ENCODE measurements at places on chromosomes 16 and 17.
A peak's percentile ranks its signal among the peaks of the same experiment; 100 is the strongest.

- DNase-seq: no peak
These were observed 10.0 kb downstream of the C16orf96 start for GRCh38 chr16:4566144-4566543.

GRCh38 chr16:75012380-75013081 is 13.7 kb downstream of the ZNRF1 start:
- no peak for DNase-seq

- no peak for DNase-seq
These were observed 8.1 kb upstream of the PPP1R27 start for GRCh38 chr17:81842725-81843504.

- DNase-seq: no peak
These were observed 355.6 kb downstream of the SEC14L1 start for GRCh38 chr17:77496401-77496801.

GRCh38 chr17:1750628-1751027 is 8.0 kb downstream of the SERPINF2 start:
- DNase-seq: no peak

DNA sequence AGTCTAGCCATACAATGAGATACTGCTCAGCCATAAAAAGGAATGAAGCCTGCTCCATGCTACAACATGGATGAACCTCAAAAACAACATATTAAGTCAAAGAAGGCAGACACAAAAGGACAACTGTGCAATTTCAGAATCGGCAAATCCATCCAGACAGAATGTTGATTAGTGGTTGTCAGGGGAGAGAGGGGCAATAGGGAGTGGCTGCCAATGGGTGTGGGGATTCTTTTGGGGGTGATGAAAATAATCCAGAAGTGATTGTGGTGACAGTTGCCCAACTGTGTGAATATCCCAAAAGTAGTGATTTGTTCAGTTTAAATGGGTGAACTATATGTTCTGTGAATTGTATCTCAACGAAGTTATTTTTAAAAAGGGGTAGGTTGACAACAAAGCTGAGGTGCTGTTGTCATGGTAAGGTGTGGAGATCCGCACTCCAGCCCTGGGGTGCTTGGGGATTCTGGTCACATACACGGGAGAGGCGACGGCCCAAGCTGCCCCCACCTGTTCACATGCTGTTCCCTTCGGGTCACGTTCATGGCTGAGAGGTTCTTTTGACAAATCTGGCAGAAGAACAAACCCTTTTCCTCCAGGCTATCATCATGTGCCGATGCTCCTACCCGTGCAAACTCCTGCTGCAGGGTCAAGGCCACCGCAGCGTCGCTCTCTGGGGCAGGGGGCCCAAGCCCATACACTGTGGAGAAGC is 9.6 kb downstream of the SLX4 start:
- DNase-seq: no peak

- DNase-seq: no peak
These were observed at the start of gene TCAP for GRCh38 chr17:39664581-39665561. TCAP (plus strand) TSS chr17:39665349; CDS start chr17:39665360, 11 bp downstream.

GRCh38 chr17:34442387-34443111 is 79.5 kb upstream of the CCL1 start:
- no peak for DNase-seq

DNA sequence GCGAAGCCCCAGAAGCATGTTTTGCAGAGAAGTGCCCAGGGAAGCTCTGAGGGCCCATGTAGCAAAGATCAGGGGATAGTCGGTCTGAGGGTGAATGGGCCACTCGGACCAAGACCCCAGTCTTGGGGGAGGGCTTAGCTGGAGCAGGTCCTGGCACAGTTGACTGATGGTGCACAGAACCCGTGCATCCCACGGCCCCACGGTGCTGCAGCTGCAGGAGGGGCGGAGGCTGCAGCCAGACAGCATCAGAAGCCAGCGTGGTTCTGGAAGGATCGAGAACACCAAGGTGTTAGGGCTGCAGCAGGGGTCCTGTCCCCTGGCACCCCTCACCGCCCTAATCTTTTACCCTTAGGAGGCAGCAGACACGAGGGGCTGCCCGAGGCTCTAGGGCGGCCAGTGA is 6.5 kb upstream of the MC1R start:
- DNase-seq: no peak

- DNase-seq: no peak
These were observed at the start of gene KRT31 for GRCh38 chr17:41396996-41397660. KRT31 (minus strand) TSS chr17:41397608; CDS start chr17:41397539, 69 bp downstream.

DNA sequence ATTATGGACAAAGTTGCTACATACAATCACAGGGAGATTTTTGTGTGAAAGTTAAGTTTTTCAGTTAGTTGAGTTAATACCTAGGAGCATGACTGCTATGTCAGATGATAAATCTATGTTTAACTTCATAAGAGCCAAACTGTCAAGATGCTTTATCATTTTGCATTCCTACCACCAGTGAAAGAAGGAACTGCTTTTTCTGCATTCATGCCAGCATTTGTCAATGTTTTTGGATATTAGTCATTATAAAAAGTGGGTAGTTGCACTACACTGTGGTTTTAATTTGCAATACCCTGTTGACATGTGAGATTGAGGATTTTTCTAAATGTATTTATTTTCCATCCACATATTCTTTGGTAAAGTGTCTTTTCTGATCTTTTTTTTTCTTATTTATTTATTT is 434.0 kb upstream of the MON1B start:
- DNase-seq: no peak

DNA sequence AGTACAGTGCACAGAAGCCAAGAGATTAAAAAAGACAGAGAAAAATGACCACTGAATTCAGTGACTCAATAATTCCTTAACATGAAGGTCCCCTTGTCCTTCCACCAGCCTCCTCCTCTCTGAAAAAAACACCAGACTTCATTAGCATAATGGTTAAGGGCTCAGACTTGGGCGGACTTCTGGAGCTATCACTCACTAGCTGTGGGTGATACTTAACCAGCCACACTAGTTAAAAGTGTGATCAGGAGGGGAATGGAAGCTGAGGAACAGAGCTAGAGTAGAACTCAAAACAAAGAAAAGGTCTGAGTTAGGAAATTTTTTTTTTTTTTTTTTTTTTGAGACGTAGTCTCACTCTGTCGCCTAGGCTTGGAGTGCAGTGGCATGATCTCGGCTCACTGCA is 23.2 kb downstream of the ZNF652 start:
- no peak for DNase-seq

GRCh38 chr16:80466024-80466987 is 74.5 kb upstream of the DYNLRB2 start:
- peak; percentile 79 for DNase-seq

DNA sequence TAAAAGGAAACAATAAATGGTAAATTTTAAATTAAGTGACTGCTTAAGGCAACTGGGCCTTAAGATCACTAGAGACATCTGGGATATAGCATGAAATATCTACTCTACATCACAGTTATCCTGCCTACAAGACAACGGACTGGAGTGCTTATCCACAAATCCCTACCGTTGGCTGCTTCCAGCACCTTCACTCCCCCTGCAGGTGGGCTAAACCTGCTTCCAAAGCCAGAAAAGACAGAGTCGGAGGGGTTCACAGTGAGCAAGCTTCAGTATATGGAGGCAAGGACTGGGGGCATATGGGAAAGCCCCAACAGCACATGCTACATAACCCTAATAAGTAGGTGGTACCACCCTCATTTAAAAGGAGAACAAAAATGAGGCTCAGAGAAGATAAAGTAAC is 45.3 kb downstream of the GRIN2A start:
- no peak for DNase-seq

- DNase-seq: no peak
These were observed 3.8 kb upstream of the RASL10B start for GRCh38 chr17:35727635-35728034.

DNA sequence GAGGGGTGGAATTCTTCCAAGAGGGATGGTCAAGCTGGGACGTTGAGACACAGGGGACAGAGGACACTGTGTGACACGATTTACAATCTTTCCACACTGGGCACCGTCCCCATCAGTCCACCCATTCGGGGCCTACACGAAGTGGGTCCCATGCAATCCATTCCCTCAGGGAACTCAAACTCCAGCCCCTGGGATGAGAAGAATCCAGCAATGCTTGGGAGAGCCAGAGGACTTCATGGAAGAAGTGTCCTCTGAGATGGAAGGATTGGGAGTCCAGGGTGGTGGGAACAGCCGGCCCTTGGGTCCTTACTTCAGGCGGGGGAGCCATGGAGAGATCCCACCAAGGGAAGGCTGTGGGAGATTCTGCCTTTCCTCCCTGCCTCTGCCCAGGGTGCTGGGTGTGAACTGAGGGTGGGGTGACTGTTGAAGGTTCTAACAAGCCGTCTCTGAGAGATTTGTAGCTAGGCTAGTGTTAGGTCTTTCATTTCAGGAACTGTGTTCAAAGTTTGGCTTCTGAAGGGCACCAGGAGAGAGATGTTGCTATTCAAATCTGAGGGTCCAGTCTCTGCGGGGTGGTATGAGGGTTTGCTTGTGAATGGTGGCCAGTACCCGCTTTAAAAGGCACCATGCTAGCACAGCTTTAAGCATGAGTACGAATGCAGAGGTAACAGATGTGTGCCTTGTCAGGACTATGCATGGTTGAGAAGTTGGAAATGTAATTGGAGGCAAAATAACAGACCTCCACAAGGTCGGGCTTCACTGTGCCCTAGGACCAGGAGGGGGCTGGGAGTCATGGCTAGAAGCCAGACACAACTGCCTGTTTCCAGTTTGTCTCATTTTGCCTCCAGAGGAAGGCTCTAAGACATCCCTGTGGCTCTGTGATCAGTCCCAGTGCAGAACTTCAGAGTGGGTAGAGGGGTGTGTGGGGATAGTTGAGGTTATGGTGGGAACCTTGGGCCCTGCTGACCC is 1.9 kb downstream of the ATP1B2 start:
- no peak for DNase-seq

DNA sequence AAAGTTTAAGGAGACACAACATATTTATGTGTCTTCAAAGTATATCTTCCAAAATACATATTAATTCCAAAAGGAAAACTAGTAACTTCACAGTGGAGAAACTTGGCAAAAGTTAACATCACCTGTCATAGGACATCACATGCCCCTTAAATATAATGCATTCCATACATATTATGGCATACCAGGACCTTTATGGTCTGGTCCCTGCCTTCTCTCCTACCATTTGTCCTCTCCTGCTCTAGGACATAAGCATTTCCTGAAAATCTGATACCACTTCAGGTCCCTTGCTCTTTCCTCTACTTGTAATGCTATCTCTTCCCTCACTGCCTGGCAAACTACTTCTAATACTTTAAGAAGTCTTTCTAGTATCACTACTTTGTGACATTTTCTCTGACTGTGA is 168.1 kb upstream of the RBL2 start:
- DNase-seq: no peak

GRCh38 chr17:81959362-81960129 is 1.4 kb downstream of the NOTUM start:
- DNase-seq: no peak

- no peak for DNase-seq
These were observed 8.2 kb downstream of the SPNS2 start for GRCh38 chr17:4506892-4507291.

- DNase-seq: no peak
These were observed 7.6 kb downstream of the DNAJA3 start for GRCh38 chr16:4433228-4433627.

- no peak for DNase-seq
These were observed 139.4 kb downstream of the ZFHX3 start for GRCh38 chr16:72908362-72909167.

DNA sequence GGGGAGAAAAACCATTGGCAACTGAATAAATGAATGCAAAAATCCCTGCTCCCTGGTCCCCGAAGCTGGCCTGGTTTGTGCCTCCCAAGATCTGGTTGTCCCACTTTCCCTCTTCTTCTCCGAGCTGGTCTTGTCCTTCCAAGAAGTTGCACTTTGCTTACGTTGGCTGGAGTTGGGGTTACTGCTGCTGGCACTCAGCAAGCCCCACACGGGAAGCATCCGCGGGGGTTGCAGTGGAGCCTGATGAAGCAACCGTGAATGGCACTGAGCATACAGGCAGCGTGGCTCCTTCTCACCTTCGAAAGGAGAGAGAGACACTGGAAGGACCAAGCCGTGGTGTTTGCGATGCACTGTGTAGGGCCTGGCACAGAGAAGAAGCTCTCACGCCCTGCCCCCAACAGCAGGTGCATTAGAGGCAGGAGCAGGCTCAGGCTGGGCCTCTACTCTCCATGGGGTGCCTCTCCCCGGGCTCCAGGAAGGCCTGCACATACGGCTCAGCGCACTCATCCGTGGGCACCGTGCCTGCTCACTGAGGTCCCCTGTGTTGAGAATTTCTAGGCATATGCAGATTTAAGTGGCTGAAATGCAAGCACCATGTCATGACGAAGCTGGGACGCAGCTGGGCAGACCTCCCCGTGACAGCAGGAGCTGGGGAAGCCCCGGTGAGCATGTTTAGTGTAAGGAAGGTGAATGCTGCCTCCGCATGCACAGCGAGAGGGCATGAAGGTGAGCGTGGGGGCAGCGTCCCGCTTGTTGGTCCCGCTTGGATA is 12.1 kb downstream of the CA5A start:
- DNase-seq: no peak

DNA sequence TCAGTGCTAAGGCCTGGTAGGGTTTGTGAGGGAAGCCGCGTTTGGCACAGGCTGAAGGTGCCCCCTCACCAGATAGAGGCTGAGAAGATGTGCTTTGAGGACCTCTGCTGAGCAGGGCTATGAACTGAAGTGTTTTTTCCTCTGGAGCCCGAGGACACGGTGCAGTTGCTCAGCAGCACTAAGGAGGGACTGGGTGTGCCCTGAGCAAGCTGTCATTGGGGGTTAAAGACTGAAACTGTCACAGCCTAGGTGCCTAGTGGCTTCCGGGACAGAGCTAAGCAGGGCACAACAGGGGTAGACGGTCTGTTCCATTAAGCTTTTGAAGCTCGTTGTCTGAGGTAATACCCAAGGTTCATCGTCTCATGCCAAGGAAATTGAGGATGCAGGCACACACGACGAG is 24.8 kb upstream of the ASGR2 start:
- DNase-seq: no peak

DNA sequence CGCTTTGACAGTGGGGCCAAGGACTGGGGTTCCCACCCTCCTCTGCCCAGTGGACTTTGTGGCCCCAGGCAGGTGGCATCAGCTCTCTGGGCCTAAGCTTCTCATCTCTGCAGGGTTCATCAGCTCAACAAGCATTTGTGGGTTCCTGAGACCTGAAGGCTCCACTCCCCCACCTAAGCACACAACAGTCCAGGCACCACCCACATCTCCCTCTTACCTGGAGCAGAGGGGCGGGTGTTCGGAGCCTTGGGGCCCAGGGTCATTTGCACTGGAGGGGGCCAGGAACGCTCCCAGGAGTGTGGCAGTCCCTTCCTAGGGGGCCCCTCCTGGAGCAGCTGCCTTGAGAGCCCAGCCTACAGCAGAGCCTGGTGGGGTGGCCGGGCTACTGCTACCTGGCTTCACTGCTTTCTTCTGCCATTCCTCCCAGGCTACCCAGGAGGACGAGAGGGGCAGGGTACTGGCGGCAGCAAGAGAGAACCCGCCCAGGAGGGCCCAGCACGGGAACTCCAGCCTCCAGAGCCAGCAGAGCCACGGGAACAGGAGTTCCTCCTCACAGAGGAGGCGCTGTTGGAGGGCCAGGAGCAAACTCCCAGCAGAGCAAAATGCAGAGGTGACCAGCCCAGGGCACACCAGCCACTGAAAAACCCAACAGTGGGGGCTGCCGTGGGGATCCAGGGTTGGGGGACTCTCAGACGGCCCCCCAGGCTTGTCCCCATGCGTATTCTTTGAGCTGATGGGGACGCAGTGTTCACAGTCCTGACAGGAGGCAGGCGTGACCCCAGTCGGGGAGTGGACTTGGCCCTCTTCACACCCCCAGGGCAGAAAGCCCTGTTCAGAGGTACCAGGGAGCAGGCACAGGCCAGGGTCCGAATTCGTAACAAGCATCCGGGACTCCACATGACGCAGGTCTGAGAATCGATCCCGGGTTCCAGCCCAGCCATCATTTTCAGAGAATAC is 35.1 kb upstream of the SLC38A10 start:
- DNase-seq: no peak

Data from muscle of arm (tissue), 14 donors.